Suppressor macrophage (primary cell): ENCODE measurements at places on chromosomes 7 and 10.
A peak's percentile ranks its signal among the peaks of the same experiment; 100 is the strongest.

DNA sequence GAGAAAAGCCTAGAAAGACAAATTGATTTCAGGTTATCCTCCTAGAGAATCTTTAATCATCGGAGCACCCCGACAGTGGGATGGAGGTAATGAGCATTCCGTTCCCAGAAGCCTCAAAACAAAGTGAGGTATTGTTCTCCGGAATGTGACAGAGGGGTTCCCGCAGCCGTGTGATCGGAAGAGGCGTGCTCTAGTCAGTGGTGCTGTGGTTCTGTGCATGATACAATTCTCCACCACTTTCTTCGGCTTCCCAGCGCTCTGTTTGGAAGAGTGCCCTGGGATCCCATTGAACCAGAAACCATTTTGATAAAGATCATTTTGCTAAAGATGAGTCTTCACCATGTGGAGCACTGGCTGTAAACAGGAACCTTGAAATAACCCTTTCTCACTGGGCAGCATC, 434.6 kb downstream of the PAXIP1 start:
- no peak for DNase-seq

DNA sequence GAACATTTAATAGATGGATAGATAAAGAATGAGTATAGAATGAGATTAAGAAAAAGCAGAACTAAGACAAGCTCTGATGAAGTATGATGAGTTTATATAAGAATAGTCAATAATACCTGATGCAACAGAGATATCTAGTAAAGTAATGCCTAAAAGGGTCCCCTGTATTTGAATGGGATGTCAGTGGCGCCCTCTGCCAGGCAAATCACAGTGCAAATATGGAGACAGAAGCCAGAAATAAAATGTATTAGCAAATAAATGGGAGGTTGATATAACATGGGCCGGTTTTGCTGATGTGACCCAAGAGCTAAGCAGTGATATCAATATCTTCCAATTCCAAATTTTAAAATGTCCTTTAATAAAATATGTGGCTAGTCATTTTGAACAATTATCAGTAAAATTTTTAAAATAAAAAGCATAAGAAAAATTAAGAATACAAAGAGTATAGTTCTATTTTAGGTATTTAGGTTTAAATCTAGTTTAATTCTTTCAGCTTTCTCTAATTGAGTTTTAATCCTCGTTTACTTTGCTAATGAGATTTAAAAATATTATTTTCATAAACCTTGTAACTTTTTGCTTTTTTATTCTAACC, 62.6 kb downstream of the ADK start:
- DNase-seq = peak; percentile 46

GRCh38 chr7:43123457-43123856, 11.0 kb downstream of the HECW1 start:
- DNase-seq = no peak

GRCh38 chr10:59724098-59724938, 14.7 kb upstream of the SLC16A9 start:
- no peak for DNase-seq

DNA sequence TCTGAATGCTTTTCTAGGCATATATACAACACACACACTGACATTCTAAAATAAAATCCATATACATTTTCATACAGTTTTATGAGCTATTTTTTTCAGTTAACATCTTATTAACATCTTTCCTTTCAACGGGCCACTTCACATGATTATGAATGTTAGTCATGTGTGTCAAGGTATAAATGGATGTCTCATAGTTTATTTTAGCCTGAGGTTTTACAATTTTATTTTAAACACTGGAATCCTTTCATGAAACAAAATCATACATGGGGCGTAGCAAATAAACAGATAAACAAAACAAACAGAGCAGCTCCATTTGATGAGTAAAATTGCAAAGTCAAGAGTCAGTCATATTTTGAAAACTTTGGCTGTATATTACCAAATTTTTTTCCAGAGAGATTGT, 120.1 kb upstream of the AOAH start:
- no peak for DNase-seq
